ENCODE measurements at places on chromosomes 1 and 21.

DNA sequence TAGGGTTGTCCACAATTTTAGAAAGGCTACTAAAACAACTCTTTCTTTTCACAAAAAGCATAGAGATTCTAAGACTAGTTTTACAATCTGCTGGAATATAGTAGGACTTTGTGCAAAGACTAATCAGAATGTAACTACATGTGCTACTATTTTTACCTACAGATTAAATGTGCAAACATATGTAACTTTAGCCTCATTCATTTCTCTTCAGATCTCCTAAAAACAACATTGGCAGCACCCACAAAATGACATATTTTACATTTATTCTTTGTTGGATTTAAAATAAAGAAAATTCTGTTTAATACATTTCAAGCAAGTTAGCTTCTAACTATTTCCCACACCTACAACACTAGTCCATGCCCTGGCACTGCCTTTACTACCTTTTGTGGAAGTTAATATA is 292.2 kb downstream of the AKT3 start:
- DNase-seq: no peak

- no peak for DNase-seq
Observed at GRCh38 chr21:44511219-44511937, 28.6 kb downstream of the KRTAP10-1 start.

DNA sequence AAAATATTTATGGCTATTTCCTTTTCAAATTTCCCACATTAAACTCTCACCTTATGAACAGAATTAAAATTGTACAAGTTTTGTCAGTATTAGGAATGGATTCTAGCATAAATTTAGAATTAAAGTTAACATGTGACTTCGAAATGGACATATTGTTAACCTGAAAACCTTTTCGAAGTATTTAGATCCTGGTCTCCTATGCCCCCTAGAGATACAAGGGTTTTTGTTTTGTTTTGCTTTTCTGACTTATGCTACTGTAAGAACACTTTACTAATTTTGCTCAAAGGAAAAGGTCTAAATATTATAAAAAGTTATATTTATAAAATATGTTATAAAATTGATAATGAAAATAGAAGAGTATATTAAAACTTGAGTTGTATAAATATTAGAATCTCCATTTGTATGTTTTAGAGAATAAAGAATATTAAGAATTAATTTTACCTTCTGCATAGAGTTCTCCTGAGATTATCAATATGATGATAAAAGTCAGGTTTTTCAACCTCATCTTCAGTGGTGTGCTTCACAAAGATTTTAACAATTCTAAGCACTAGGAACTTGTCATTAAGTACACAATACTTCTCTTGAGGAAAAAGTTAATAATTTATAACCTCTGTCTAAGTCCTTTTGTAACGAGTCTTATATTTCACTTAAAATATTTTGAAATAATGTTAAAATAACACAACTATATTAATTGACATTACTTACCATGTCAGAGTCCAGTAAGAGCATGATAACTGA is at the start of gene F13B:
F13B (minus strand) TSS at position 542 of the 738 bp plus-strand sequence; CDS start at position 505, 37 bp downstream.
- no peak for DNase-seq

DNA sequence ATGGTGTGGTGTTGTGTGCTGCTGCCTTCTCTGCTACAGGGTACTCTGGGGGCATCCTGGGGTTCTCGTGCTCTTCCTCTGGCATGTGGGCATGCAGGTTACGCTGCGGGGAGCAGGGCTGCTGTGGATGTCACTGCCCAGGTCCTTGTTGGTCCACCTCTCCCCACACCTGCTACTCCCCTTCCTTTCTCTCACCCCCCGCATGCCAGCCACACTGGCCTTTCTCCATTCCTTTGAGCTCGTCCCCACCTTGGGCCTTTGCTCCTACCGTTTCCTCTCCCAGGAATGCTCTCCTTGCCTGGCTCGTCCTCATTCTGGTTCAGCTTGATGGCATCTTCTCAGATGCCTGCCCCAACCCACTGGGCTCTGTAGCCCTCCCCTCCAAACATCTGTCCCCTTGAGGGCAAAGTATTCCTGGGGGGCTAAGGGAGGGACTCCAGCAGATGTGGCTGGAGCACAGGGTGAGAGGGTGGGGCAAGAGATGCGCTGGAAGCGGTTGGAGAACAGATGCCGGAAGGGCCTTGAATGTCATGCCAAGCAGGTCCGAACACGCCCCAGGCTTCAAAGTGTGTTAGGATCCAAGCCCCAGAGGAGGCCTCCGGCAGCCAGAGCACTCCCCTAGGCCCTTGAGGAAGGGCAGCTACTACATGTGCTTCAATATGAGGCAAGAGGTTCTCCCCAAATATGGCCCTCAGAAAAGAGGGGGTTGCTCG is 23.4 kb downstream of the DMRTB1 start:
- no peak for DNase-seq

GRCh38 chr1:172638885-172639831 is 19.7 kb upstream of the FASLG start:
- no peak for DNase-seq

DNA sequence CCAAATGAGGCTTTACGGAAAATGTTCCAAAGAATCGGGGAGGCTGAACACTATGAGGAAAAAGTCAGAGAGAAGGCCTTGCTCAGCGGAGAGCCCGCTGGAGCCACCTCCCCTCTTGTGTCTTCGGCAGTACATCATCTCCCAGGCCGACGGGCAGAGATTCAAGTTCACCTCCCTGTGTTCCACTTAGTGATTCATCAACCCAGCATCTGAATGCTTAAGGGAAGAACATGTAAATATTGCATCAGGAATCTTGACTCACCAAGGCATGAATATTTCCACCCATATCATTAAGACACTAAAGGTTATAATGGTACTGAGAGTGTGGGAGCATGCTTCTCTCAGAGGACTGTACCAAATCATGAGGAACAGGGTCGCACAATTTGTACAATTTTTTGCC is 172.5 kb downstream of the ST6GALNAC5 start:
- no peak for DNase-seq

GRCh38 chr1:170424346-170424745 is 107.6 kb upstream of the GORAB start:
- no peak for DNase-seq

GRCh38 chr21:37224861-37225839 is 42.0 kb downstream of the VPS26C start:
- no peak for DNase-seq

- peak; percentile 26 for DNase-seq
Observed at GRCh38 chr21:26096494-26097371, 73.8 kb downstream of the APP start.

- no peak for DNase-seq
Observed at GRCh38 chr1:67382292-67382691, 47.9 kb downstream of the SERBP1 start.

GRCh38 chr1:169363046-169363730 is 4.4 kb downstream of the NME7 start:
- DNase-seq: no peak

DNA sequence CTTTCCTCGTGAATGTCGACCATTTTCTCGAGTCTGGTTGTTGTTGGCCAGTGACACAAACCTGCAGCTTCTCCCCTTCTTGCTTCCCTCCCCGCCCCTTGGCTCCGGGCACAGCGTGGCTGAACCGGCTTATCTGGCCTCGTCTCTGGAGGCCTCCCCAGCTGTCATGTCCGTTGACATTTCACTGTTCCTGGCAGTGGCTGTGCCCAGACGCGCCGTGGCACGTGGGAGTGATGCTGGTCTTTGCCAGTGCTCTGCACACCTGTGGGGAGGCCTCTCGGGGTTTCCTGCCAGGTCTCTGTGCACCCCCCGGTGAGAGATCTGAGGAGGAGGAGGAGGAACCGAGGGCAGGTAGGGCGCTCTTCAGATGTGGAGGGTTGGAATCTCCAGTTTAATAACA is 23.7 kb downstream of the SKI start:
- no peak for DNase-seq

- no peak for DNase-seq
Observed at GRCh38 chr1:119428991-119429390, 14.0 kb downstream of the HSD3B2 start.

DNA sequence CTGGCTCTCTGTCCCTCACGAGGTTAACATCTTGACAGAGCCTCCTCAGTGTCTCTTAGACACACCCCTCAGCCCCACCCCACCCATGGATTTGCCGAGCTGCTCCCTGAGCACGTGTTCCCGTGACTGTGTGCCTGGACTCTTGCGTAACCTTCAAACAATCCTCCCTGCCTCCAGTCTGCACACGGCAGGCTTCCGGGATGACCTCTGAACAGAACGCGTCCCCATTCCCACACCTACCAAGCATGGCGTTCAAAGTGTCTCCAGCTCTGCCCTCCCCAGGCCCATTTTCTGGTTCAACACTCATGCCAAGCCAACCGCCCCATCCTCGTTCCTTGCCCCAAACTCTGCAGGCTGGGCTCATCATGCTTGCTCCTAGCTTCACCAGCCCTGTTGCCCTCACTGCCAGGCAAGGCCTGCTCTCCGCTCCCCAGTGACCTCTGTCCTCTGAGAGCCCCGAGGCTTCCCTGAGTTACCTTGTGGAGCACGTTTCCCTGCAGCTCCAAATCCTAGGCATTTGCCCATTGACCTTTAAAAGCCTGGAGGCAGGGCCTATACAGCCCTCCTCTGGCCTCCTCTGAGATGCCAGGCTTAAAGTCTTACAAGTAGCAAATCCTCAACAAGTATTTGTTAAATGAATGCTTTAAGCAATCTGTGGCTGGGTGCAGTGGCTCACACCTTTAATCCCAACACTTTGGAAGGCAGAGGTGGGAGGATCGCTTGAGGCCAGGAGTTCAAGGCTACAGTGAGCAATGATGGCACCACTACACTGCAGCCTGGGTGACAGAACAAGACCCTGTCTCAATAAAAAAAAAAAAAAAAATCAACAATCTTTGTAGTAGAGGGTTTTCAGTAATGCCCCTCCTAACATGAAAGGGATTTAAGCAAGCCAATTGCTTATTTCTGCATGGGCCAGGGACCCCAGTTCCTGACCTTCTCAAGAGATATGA is 5.0 kb downstream of the AGT start:
- DNase-seq: no peak

- DNase-seq: no peak
Observed at GRCh38 chr1:178241057-178241456, 147.2 kb downstream of the RASAL2 start.

- no peak for DNase-seq
Observed at GRCh38 chr1:172338295-172338735, 82.2 kb upstream of the C1orf105 start.

GRCh38 chr1:59900640-59901039 is 25.9 kb downstream of the CYP2J2 start:
- peak; percentile 47 for DNase-seq

- DNase-seq: no peak
Observed at GRCh38 chr1:197302775-197303174, 34.7 kb downstream of the CRB1 start.

DNA sequence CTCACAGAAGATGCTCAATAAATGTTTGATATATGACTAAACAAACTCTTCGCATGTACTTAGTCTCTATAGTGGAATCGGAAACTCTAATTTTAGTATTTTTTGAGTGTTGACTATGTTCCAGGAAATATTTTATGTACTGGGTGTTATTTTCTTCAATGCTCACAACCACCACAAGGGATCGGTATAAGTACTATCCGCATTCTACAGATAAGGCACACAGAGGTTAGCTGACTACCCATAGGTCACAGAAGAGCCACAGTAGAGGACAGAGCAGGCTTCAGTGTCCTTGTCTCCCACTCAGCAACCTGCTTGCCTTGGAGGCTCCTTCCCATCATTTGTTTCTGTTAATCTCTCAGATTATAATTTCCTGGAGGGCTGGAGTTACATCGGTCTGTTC is 451.3 kb downstream of the OMA1 start:
- no peak for DNase-seq

GRCh38 chr1:220825819-220826551 is 39.3 kb downstream of the MTARC1 start:
- no peak for DNase-seq

- no peak for DNase-seq
Observed at GRCh38 chr21:15306271-15306670, 241.5 kb upstream of the NRIP1 start.

- DNase-seq: no peak
Observed at GRCh38 chr1:115596080-115596780, 45.5 kb upstream of the VANGL1 start.

GRCh38 chr1:11929849-11930248 is 3.6 kb upstream of the KIAA2013 start:
- DNase-seq: no peak

DNA sequence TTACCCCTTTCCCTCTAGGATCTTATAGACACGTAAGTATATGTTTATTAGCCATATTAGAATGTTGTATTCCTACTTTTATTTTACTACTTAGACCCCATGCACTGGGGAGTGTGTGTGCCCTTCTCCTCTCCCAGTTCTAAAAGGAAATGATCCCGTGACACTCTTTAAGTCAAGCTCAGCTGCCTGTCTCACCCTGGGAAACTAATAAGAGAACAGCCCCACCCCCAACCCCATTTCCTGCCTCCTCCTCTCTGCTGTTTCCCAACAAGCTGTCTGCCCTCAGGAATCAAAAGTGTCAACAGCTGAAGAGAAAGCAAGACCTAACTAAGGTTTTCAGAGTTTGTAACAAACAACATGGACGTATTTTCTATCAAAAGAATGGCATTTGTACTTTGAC is 92.6 kb upstream of the VAV3 start:
- DNase-seq: peak; percentile 40

GRCh38 chr1:63318201-63318979 is 4.0 kb upstream of the FOXD3 start:
- peak; percentile 26 for DNase-seq

GRCh38 chr1:210938416-210938925 is 195.5 kb downstream of the KCNH1 start:
- DNase-seq: no peak

DNA sequence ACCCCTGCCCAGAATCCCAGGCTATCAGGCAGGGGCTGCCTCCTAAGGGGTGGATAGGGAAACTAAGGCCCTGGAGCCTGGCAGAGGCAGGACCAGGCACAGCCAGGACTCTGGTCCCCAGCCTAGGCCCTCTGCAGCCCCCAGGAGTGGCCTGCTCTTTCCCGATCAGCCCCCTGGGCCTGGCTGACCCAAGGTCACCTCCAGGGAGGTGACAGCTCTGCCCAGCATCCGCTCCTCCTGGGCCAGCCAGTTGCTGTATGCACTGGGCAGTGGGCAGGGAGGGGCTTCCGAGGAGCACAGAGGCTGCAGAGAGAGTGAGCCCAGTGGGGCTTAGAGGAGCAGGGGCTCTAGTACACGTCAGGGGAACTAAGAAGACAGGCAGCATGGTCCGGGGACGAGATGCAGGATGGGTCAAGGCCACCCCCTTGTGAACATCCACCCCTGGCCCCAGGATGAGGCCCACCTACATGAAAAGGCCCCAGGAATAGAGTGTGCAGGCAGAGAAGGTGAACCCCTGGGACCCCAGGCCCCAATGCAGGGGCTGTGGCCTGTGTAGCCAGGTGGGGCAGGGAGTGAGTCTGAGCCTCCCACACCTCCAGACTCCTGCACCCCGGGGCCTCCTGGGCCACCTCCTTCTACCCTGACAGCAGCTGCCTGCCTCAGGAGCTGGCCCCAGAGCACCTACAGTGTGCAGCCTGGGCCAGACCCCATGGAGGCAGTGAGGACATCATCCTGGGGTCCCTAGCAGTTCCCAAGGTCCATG is 32.8 kb downstream of the WNT9A start:
- DNase-seq: no peak
